Caco-2 (cell line): ENCODE measurements at places on chromosomes 7 and 10.

- DNase-seq, result no peak
Observed at GRCh38 chr10:76428551-76429367, 997.3 kb downstream of the LRMDA start.

DNA sequence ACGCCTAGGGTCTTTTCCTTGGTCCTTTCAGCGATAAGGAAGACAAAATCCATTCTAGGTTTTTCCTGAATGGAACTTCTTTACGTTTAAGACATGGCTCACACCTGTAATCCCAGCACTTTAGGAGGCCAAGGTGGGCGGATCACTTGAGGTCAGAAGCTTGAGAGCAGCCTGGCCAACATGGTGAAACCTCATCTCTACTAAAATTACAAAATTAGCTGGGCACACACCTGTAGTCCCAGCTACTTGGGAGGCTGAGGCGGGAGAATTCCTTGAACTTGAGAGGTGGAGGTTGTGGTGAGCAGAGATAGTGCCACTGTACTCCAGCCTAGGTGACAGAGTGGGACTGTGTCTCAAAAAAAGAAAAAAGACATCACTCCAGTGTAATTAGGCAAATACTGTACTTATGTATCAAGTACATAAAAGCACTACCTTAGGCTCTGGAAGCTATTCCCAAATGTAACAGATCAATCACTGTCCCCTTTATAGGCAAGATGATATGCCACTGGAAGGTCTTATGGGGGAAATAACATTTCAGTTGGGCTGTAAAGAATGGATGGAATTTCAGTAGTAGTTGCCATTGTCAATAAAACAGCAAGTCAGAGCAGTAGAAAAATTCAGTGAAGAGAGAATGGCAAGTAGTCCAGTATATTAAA is 5.7 kb downstream of the STK17A start:
- no peak for DNase-seq

DNA sequence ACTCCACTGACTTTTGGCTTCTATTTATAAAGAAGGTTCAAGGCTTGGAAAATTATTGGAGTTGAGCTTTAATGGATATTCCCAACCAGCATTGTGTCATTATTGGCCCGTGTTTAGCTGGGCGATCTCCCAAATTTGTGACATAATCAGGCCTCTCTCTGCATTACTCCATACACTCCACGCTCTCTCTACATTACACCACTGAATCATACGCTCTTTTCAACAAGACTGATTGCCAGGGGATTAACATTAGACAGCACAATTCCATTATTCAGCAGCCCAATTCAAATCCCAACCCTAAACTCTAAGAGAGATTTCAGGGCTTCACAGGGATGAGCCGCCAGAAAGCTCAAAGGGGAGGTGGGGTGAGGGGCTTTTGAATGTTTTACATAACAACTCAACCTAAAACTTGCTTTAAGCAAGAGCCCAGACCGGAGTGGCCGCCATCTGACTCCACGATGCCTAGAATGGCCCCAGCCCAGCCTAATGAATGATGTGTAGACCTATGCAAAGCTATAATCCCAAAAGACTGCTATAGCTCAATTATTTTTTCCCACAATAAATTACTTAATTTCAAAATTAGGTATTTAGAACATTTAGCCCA is 61.8 kb downstream of the FGFR2 start:
- no peak for DNase-seq

- no peak for DNase-seq
Observed at GRCh38 chr10:21519397-21519933, 6.0 kb downstream of the SKIDA1 start.

DNA sequence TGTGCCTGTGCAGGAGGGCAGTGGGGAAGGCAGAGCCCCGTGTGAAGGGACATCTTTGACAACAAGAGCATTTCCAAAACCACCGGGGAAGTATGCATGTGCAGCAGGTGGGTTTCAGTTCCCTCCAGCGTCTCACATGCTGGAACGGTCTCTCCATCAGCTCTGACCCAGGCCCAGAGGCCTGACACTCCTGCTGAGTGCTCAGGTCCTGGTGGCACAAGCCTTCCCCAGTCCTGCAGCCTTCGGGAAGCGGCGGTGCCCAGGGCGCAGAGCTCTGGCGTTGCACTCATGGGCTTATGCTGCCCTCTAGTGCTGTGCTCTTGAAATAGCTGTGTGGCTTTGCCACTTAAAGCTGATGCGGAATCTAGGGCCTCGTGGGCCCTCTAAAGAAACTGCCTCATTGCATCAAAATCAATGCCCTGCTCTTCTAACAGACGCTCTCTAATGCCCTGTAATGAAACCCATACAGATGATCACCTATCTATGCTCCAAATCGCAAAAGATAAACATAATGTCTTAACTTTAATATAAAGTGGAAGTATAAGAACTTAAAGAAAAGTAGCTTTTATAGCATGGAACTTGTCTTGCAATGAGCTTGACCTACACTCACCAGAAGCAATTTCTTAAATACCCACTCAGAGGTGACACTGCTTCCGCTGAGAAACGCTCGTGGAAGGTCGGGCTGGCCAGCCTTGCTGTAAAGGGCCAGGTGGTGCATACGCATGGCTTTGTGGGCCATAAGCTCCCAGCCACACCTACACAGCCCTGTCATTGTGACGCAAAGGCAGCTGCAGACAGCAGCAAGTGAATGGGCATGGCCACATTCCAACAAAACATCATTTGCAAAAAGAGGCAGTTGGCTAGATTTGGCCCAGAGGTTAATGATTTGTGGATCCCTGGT is 38.6 kb downstream of the CLRN3 start:
- peak; percentile 49 for DNase-seq
